T-helper 17 cell (primary cell): ENCODE measurements at places on chromosomes 5 and 9.

GRCh38 chr5:34685485-34686165 is 29.5 kb downstream of the RAI14 start:
- no peak for DNase-seq

- DNase-seq: no peak
Measured at GRCh38 chr9:563200-563599, 278.3 kb upstream of the DMRT1 start.

GRCh38 chr5:171826132-171826531 is 40.5 kb downstream of the SMIM23 start:
- DNase-seq: no peak

DNA sequence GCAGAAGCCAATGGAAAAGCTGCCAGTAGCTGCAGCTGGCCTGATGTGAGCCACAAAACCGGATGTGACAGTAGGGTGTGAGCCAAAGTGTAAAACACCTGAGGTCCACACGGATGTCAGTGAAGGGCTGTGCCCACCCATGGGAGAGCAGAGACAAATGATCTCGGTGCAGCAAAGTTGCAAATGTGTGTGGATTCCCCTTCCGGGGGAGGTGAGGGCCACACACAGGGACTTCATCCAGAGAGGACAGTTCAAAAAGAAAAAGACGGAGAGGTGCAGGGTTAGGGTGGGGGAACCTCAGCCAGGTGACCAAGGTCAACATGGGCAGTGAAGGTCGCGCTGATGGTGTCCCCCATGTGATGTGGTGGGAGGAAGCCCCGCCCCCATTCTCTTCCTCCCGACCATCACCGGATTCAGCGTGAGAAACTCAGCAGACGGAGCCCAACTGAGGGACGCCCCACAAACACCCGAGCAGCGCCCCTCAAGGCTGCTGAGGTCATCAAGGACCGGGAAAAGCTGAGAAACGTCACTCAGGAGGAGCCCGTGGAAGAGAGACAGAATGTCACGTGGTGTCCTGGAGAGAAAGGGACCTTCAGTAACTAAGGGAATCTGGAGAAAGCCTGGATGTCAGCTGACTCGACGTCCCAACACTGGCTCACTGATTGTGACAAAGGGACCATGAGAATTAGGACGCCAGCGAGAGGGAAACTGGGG is 11.4 kb upstream of the PTGDS start:
- no peak for DNase-seq

- no peak for DNase-seq
Measured at GRCh38 chr9:79692857-79693571, 121.2 kb downstream of the TLE4 start.

DNA sequence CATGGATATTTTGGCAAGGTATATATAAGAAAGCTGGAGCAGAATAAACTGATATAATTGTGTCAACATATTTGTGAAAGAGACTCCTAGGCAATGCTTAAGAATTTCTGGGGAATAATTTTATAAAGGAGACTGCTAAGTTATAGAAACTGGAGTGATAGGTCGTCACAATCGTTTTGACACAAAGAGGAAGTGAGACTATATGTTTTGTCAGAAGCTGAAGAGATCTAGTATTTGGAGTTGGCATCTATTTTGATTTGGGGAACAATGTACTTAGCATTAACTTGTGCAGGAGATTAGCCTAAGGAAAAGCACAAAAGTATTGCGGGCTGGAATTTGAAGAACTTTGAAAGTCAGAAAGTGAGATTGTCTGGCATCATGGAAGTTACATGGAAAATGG is 582.5 kb downstream of the TAF11L14 start:
- DNase-seq: no peak
